ENCODE measurements at places on chromosomes 4 and X.

- no peak for DNase-seq
These were observed 183.4 kb upstream of the FAM241A start for GRCh38 chr4:111961809-111962208.

GRCh38 chrX:132728296-132728695 is 230.1 kb downstream of the HS6ST2 start:
- no peak for DNase-seq

DNA sequence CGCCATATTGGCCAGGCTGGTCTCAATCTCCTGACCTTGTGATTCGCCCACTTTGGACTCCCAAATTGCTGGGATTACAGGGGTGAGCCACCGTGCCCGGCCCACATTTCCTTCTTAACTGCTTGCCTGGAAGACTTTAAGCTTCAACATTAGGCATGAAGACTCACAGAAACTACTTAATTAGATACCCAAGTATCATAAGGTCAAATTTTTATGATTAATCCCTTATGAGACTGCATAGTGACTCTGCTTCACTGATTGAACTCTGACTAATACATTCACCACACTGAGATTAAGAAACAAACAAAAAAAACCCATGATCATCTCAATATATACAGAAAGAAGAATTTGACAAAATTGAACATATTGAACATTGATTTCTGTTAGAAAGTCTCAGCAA is 87.4 kb upstream of the KCTD8 start:
- no peak for DNase-seq

DNA sequence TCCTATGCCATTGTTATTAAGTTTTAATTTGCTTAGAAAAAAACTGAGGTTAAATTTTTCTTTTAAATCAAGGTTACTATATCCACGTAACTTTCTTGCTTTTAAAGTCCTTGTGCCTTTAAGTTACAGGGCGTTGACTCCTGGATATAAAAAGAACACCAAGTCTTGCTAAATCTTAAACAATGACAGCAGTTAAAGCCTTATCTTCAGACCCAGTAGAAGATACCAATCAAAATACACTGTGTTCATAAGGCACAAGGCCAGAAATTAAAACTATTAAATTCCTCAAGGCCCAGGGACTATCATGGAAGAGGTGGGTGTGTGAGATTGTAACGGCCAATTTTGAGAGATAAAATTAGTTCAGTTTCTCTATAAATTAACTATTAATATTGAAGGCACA is 60.4 kb downstream of the PAGE2 start:
- DNase-seq = no peak

- no peak for DNase-seq
These were observed 74.4 kb downstream of the SORCS2 start for GRCh38 chr4:7266525-7267292.

GRCh38 chr4:85603437-85604336 is 128.7 kb downstream of the ARHGAP24 start:
- no peak for DNase-seq

DNA sequence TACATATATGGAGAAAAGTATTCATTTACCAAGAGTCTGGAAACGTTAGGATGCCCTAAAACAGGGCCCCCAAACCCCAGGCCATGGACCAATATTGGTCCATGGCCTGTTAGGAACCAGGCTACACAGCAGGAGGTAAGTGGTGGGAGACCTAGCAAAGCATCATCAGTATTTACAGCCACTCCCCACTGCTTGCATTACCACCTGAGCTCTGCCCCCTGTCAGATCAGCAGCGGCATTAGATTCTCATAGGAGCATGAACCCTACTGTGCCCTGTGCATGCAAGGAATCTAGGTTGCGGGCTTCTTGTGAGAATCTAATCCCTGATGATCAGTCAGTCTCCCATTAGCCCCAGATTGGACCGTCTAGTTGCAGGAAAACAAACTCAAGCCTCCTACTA is 62.3 kb downstream of the USP38 start:
- no peak for DNase-seq

- DNase-seq = no peak
These were observed 2.1 kb downstream of the PDS5A start for GRCh38 chr4:39975488-39976089.

DNA sequence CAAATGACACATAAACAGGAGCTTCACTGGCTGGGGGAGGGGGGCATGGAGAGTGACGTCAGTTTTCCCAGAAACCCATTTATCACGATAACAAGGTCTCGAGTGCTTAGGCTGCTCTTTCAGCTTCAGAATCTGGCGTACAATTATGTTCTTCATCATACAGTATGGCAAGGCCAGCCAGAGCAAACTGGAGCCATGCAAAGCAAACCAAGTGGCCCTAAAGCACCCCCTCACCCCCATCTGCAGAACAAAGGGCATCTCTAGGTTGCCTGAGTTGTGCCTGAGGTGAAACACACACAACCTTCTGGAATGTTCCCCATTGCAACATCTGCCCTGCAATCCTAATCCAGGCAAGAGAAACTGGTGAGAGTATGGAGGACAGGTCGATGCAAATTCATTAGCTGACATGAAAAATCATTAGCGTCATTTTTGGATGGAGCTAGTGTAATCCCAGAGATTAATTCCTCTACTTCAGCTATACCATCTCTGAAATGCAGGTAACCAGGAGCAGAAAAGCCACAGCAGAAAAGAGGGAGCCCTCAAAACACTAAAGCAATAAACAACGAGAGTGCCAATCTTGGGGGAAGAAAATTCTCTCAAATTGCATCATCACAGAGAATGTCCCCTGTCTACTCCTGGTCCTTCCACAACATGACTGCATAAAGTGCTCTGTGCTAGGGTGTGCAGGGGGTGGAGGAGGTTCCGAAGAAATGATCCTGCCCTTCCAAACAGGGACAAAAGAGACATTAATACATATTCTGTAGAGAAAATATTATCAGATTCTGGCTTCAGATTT is 1.8 kb downstream of the SEPTIN6 start:
- DNase-seq = peak; percentile 48

DNA sequence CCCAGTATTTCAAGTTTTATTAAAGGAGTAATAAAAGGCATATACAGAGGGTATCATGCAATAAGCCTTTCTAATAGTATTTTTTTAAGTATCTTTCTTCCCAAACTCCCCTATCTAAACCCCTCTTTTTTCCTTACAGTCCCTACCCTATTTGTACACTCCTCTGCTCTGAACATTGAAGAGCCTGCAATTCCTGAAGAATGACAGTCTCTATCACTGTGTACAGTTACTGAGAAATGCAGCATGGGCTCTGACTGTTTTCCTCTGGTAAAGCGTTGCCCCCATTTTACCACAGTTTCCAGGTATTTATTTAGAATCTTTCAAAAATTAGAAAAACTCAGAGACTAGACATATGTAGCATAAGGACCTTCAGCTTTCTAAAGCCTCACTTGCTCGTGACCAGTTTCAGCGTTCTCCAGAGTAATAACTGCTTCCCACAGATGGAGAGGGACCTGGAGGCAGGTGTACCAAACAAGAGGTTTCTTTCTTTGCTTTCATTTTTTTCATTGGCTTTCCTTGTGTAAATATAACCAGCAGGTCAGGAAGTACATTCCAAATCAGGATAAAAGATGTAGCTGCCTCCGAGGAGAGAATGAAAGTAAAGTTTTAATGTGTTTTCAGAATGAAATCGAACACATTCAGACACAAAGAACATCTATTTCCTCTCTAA is 230.8 kb downstream of the CFAP299 start:
- DNase-seq = no peak

GRCh38 chr4:8192748-8193738 is 6.0 kb upstream of the SH3TC1 start:
- DNase-seq = no peak

DNA sequence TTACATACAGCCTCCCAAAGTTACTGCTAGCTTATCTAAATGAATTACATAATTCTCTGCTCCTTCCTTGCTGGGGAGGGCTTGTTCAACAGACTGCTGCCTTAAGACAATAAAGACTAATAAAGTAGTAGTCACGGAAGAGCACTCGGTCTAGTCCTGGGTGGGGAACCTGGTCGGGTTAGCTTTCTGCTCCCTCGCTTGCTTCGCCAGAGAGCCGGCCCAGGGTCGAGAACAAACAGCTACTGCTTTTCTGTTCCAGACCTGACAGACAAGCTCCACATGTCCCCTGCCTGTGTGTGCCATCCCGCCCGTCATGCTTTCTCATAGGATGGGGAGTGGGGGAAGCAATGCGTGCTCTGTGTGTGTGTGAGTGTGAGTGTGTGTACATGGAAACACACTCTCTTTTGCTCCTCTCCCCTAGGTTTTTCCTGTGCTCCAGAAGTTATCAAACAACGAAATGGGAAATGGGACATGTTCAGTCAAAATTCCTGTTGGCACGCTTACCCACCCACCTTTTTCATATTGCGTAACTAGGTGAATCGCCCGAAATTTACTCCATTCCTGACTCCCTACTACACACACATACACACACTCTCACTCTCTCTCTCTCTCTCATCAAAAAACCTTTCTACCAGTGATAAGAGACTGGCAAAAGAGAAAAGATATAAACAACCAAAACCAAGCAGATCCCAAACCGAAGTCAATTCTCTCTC is 1.3 kb downstream of the NPY1R start:
- DNase-seq = no peak

- no peak for DNase-seq
These were observed 57.4 kb upstream of the SORBS2 start for GRCh38 chr4:185869427-185869826.

DNA sequence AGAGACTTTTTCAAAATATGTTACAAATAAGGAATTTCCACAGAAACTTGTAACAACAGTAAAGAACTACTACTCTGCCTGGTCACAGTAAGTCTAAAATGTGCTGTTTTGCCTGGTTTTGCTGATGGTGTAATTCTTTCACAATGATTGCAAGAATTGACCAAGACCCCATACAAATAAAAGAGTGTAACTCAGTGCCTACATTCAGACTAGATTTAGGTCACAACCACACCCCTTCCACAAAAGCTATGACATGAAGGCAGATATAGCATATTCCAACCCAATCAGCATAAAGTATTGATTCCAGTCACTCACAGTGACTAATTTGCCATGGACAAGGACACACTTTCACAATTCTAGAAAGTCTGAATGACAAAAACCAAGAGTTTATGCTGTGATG is 53.7 kb upstream of the TMPRSS11F start:
- DNase-seq = no peak

GRCh38 chrX:100586747-100587146 is 2.0 kb downstream of the TNMD start:
- DNase-seq = no peak

GRCh38 chrX:112753116-112753515 is 73.4 kb upstream of the LHFPL1 start:
- DNase-seq = no peak

DNA sequence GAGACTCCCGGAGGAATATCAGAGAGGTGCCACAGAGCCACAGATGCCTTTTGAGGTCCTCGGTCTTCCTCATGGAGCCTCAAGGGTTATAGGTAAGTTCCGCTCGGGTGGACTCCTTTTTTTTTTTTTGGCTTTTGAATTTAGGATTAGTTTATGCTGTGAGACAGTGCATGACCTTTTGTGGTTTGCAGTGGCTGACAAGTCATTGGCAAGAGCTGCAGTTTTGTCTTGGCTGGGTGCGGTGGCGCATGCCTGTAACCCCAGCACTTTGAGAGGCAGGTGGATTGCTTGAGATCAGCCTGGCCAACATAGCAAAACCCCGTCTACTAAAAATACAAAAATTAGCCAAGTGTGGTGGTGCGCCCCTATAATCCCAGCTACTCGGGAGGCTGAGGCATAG is 4.5 kb upstream of the GRSF1 start:
- no peak for DNase-seq

DNA sequence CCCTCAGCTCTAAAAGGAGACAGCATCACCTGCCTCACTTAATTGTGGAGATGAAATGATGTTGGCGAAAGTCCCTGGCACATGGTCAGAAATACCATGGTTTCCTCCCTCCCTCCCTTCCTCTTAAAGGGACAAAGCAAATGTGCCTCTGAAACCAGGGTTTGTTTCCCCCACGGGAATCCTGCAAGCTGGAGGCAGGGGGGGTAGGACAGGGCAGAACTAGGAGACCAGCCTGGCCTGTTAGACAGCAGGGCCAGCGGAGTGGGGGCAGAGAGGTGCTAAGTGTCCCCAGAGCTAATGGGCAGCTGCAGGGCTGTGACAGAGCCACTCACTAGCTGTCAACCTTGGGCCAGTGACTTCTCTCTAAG is 5.7 kb downstream of the RTL5 start:
- DNase-seq = no peak

DNA sequence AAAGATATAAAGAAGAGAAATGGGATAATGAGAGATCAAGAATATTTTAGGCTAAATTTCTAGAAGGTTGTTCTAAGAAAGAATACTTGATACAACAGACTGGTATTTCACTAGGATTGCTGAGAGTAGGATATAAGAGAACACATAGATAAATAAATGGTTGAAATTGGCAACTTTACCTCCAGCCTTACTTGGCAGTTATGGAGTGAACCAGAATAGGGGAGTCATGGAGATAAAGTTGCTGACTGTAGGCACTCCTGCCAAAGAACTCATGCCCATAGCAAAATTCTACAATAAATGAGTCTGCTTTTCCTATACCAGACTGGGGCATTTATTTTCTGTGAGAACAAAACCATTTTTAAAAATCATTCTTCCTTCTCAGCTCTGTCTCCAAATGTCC is 26.4 kb upstream of the MMRN1 start:
- no peak for DNase-seq

DNA sequence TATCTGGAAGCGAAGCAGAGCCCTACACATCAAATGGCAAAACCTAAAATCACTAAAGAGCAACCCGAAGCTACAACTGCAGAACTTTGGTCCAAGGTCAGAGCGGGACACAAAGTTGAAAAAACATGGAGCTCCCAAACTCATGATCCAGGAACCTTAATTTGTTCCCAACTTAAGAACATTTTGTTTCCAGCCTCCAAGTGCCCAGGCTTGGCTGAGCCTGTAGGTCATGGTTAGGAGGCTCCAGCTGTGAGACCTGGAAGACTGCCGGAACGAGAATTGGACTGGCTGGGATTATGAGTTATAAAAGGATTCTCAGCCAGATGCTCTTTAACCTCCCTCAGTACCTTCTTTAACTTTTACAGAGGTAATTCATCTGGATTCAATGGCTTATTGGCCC is 349.1 kb upstream of the DDX53 start:
- no peak for DNase-seq

GRCh38 chrX:96834137-96834536 is 49.6 kb upstream of the RPA4 start:
- DNase-seq = no peak

- no peak for DNase-seq
These were observed 101.5 kb downstream of the RCHY1 start for GRCh38 chr4:75412746-75413145.

DNA sequence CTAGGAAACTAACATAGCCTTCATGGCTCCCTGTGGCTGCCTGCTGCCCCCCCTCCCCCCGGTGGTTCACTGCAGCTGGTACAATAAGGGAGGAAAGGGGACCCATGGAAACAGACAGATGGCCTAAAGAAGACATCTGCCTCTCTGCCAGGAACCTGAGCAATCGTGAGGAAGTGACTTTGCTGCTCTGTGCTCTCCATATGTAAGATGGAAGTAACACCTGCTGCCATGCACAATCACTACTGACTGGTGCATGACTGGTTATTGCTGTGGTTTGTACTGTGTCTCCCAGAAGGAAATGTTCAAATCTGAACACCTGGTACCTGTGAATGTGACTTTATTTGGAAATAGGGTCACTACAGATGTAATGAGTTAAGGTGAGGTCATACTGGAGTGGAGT is 43.6 kb downstream of the CD99L2 start:
- DNase-seq = no peak
